ENCODE measurements at places on chromosomes 5 and 9.

- DNase-seq = no peak
Measured at GRCh38 chr5:39331861-39332381, 32.4 kb downstream of the C9 start.

DNA sequence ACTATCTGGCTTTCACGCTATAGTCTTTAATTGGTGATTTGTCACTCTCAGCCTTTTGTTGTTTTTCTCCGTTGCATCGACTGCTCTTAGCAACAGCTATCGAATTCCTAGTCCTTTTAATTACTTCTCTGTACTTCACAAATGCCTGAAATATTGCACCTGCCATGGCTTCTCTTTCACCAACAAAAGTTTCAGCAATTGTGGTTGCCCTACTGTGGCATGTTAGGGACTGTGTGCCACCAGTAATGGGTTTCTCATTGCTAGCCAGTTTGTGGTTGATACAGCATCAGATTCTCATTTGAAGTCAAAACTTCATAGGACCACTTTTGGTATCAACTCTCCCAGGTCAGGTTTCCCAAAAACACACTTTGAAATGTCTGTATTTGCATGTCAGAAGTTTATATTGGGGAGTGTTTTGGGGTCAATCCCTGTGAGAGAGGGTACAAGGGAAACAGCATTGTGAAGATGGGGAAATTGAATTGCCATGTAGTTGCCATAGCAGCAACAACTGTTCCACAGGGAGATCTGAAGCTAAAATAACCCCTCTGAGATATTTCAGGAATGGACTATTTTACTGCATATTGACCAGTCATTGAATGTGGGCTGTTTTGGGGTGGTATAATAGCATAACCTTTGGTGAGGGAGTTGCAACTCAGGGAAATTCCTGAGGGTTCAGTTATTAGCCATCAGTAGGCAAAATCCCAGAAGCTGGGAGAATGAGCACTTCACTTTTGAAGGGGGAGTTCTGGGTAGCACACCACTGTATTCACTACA is 99.2 kb downstream of the WDR70 start:
- DNase-seq = no peak

DNA sequence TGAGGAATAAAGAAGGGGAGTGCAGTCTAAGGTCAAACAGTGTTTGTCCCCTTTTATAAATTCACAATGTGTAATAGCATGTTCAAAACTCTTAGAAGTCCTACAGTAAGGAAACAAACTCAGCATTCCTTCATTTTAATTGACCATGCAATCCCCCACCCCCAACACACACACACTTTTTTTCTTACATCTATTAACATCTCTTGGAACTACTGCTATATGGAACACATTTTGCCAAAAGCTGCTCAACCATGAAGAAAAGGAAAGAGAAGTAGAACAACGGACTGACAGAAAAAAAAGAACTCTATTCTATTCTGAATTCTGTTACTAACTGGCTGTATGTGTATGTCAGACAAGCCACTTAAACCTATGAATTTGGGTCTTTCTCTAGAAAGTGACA is 2.8 kb upstream of the CTNNAL1 start:
- no peak for DNase-seq

DNA sequence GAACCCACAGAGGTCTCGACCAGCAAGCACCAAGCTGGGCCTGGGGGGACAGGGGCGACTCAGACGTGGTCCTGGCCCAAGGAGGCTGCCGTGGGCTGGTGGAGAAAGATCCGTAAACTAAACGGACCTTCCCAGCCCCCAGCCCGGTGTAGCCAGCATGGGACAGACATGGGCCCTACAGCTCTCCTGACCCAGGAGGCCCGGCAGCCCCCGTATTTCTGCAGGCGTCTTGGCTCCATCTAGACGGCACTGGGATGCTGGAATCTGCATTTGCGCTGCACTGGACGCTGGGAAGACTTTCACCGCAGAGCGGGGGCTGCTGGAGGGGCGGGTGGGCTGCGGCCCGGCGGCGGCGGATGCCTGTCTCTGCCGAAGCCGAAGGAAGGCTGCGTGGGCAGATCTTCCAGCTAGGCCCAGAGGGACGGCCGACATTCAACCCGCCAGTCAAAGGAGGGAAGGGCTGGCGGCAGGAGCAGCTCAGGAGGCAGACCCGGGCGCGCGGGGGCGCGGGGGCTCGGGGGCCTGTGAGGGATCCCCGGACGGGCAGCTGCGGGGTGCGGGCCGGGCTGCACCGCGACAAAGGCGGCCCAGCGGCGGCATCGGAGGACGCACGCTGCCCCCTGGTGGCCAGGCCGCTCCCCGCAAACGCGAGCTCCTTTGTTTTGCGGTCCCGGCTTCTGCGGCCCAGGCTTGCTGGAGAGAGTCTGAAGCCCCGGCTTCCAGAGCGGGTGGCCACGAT is 266.2 kb downstream of the NSG2 start:
- DNase-seq = peak; percentile 62

- DNase-seq = no peak
Measured at GRCh38 chr9:2620919-2621721, 467 bp upstream of the VLDLR start.

- no peak for DNase-seq
Measured at GRCh38 chr9:37906312-37907239, 2.6 kb upstream of the SLC25A51 start.

DNA sequence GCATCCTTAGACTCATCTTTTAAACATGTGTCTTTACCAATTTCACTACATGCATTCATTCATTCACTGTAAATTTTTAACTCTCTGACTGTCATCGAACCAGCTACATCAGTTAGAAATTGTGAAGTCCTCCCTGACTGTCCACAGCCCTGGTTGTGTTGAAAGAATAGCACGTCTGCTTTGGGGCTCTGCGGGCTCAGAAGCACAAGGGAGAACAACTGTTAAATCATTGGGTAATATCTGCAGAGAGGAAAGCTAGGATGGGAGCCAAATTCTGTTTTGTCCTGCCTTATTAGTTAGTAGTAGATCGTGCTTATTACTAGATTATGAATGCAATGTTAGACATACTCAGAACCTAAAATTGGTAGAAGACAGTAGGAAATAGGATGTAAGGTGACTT is 26.3 kb upstream of the FAM120AOS start:
- DNase-seq = no peak

- DNase-seq = no peak
Measured at GRCh38 chr5:14364096-14364495, 217.5 kb upstream of the OTULINL start.

- DNase-seq = no peak
Measured at GRCh38 chr5:179268399-179268952, 76.8 kb downstream of the ADAMTS2 start.

GRCh38 chr9:126611193-126611591 is 2.5 kb upstream of the LMX1B start:
- DNase-seq = no peak

DNA sequence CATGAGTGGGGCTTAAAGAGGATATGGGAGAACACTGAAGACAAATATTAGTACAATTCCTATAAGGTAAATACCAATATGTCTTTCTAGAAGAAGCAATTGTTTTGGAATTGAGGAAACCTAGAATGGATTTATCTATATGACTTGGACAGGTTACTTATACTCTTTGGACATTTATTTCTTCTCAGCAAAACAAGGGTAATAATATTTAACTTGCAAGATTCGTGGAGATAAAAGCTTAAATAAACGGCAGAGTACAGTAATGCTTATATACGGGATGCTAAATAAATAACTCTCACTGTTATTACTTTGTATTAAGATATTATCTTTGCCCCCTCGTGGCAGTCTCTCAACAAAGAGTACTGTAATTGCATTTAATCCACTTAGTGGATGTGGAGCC is 8.6 kb downstream of the DMRTA1 start:
- no peak for DNase-seq

DNA sequence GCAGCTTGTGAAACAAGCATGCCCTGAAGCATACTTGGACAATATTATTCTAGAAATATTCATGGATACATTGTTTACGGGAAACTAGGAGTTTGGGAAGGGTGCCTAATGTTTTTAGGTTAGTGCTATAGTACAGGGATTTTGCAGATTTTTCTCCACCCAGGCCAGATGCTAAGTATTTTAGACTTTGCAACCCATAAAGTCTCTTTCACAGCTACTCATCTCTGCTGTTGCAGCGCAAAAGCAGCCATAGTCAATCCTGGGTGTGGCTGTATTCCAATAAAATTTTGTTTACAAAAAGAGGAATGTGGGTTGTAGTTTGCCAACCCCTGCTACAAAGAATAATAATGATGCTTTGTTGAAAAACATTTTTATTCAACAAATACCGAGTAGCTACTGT is 106.2 kb downstream of the CEMIP2 start:
- DNase-seq = no peak

All from memory B cell (primary cell).